ENCODE measurements at places on chromosomes 2 and 18.

DNA sequence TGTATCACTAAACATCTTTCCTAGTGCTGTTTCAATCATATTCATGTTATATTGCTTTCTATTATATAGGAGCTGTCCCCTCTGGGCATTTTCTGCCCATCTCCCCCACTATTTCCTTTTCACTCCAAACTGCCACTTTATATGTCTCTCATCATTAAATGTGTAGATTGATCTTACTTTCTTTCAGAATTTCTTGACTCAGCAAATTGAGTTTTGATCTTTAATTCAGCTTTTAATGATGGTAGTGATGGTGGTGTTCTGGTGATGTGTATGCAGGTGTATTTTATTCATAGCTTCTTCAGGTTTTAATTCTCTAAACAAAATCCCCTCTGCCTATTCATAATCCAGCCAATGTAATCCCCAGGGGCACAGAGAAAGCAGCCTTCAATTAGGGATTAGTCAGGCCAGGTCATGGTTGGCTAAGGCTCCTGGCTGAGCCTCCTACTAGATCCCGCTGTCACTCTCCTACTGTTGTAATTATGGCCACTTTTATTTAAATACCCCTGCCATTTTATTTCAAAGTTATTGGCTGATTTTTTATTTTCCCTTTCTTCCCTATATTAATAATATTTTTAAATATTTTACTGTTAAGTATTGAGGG lies 325.4 kb downstream of the SPAG16 start:
- no peak for DNase-seq

DNA sequence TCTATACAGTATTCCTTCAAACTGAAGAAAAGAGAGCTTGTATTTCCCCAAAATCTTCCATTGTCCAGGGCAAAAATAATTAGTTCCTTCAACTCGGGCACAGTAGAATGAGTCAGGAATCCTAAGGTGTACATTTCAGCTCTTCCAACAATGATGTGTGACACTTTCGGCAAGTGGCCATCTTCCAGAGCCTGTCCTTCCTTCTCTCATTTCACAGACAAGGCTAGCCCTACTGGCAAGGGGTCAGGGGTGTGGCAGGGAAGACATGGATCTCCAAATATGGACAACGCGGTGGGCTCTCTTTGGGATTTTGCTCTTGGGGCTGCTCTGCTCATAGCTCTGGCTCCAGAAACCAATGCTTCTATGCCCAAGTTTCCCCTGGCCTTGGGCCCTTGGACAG lies 6.0 kb downstream of the B4GALT6 start:
- no peak for DNase-seq

- DNase-seq: no peak
Measured at GRCh38 chr2:133571249-133571648, 3.0 kb upstream of the NCKAP5 start.

GRCh38 chr18:9950289-9951016 lies 36.6 kb downstream of the VAPA start:
- DNase-seq: no peak

- no peak for DNase-seq
Measured at GRCh38 chr2:238689331-238689730, 158.6 kb upstream of the TWIST2 start.

DNA sequence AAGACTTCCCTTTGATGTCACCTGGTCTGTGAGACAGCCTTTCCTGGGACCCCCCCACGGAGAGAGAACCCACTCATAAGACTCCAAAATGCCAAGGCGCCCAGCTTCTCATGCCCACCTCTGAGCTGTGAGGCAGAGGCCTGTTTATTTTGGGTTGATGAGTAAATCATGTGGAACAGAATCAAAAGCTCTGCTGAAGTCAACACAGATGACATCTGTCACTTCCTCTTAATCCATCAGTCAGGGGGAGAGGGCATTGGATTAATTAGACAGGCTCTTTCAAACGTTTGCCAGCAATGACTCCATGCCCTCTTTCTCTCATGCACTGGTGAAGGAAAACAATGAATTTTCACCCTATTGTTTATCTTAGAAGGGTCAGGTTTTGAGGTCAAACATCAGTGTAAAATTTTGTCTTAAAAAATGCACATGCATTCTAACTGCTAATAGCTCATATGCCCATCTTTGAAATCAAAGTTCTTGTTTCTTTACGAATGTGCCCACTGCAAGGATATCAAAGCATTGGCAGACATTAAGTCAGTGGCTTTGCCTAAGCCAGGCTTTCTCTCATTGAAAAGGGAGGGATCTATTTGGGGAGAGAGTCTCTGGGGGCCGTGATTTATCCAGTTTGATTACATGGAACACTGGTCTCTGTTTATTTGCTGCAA lies 184.1 kb downstream of the ACKR3 start:
- peak; percentile 82 for DNase-seq

DNA sequence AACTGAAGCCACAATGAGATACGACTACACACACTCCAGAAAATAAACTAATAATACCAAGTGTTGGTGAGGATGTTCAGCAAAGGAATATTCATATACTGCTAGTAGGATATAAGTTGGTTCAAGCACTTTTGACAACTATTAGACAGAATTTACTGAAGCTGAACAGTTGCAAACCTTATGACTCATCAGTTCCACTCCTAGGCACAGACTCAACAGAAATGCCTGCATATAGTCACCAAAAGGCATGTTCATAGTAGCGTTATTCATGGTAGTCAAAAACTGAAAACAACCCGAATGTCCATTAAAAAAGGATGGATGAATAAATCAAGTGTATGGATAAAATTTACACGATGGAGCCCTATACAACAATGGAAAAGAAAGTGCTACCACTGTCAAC lies 232.0 kb downstream of the ANAPC1 start:
- DNase-seq: no peak

GRCh38 chr2:36539631-36540030 lies 58.3 kb downstream of the FEZ2 start:
- DNase-seq: no peak

- DNase-seq: no peak
Measured at GRCh38 chr2:46873604-46874068, 42.0 kb downstream of the MCFD2 start.

GRCh38 chr2:70922235-70923234 lies 13.2 kb upstream of the ATP6V1B1 start:
- DNase-seq: no peak

GRCh38 chr18:28890791-28891190 lies 713.9 kb upstream of the CDH2 start:
- no peak for DNase-seq

DNA sequence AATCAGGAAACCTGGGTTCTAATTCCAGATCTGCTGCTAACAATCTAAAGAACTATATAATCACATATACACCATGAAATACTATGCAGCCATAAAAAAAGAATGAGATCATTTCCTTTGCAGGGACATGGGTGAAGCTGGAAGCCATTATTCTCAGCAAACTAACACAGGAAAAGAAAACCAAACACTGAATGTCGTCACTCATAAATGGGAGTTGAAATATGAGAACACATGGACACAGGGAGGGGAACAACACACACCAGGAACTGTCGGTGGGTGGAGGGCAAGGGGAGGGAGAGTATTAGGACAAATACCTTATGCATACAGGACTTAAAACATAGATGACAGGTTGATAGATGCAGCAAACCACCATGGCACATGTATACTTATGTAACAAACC lies 33.2 kb downstream of the CDH2 start:
- DNase-seq: peak; percentile 28

- no peak for DNase-seq
Measured at GRCh38 chr2:85886590-85886989, 2.2 kb downstream of the ST3GAL5 start.

- DNase-seq: no peak
Measured at GRCh38 chr2:217935901-217936684, 66.7 kb downstream of the TNS1 start.

DNA sequence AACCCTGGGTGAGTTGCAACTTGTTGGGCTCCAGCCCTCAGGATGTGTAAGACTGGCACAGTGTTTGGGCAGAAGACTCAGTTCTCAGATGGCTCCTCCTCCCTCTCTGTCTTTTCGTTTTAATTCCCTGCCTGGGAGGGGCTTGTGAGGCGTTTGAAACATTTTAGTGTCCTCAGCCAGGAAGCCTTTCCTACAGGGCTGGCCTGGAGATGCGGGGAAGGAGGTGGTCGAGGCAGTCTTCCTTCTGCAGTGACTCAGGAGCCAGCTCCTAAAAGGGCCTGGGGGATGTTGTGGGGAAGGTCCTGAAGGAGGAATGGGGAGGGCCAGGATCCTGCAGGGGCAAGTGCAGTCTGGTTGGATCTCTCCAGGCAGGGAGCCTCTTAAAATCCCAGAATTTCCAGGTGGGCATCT lies 22.1 kb upstream of the IGFBP5 start:
- DNase-seq: no peak

- DNase-seq: peak; percentile 11
Measured at GRCh38 chr2:186590759-186591505, 1.1 kb downstream of the ITGAV start.

DNA sequence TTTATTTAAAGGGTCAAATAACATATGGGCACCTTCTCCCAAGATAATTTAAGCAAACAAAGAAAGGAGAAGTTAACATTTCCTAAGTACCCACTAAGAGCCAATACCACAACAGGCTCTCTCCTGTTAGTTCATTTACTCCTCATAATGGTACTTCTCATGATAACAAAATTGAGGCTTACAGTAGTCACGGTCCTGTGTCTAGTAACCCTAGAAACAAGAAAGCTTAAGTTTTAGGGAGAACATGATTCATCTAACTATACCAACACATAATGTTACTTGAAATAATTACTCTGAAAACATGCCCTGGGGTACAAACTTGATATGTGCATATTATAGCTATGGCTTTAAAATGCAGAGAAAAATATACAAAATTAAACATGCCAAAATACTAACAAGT lies 19.8 kb downstream of the IWS1 start:
- no peak for DNase-seq

GRCh38 chr2:239912938-239913635 lies 112.1 kb downstream of the NDUFA10 start:
- DNase-seq: no peak

- DNase-seq: no peak
Measured at GRCh38 chr2:60868589-60869273, 12.6 kb upstream of the REL start.

- no peak for DNase-seq
Measured at GRCh38 chr2:190927301-190927700, 46.7 kb downstream of the GLS start.

- no peak for DNase-seq
Measured at GRCh38 chr18:45932708-45933107, 34.4 kb downstream of the EPG5 start.

DNA sequence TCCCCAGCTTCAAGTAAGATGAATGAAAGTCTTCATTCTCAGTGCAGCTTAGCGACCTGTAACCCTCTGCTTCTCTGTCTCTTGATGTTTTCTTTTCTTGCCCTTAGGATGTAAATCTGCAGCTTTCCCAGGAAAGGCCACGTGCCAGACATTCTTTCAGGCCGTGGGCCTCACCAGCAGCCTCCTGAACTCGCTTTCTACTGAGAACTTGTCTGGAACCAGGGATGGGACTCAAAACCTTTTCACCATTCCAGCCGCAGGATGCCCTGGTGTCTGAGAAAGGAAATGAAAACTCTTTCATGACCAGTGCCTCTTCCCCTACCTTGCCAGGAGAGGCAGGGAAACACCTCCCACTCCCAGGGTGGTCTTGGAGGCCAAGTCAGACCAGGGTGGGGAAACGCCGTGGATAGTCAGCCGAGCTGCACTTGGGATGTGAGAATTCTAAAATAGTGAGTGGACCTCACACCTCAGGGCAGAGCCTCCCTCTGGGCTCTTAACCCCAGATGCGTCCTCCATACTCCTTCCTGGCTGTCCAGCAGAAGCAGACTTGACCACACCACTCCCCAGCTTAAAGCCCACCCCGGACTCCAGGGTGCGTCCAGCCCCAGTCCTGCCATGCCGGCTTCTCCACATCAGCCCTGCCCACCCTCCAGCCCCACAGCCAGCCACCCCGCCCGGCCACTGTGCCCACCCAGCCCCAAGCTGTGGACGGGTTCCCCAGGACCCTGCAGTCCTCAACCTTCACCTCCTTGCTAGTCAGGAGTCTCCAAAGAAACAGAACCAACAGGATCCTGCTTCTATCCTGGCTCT lies 115.5 kb downstream of the TWIST2 start:
- no peak for DNase-seq
